Natural killer cell treated with Interleukin-12 subunit alpha and Interleukin-12 subunit beta and Interleukin-15 and Interleukin-18, amount 100 ng/mL, for 72 hours (primary cell): ENCODE measurements at places on chromosomes 16 and 17.
A peak's percentile ranks its signal among the peaks of the same experiment; 100 is the strongest.

DNA sequence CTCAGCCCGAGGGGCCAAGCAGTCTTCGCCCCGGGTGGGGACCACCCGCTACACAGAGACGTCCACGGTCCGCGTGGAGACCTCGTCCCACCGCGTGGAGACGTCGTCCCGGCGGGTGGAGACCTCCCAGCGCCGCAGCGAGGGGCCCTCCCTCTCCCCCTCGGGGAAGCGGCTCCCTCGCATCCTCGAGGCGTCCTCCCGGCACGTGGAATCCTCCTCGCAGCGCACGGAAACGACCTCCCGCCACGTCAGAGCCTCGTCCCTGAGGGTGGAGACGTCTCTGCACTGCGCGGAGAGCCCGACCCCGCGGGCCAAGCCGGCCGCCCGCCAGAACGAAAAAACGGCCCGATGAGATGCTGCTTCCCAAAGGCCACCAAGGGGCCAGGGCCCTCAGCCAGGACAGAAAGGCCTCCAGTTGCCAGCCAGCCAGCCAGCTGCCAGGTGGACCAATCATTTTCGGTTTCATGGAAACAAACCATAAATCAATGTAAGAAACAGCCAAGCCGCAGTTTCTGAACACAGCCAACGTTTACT, 424 bp downstream of the C17orf100 start:
- peaks cover 19% of the 10 kb centered on the region for H3K27me3 ChIP-seq
- DNase-seq: no peak
- peak overlapping the region; percentile 46 for H3K4me3 ChIP-seq
- peaks cover 46% of the 10 kb centered on the region for H3K4me1 ChIP-seq

- no peaks in the 10 kb centered on the region for H3K4me1 ChIP-seq
- peaks cover 4% of the 10 kb centered on the region for H3K27me3 ChIP-seq
- no peak overlapping the region for H3K4me3 ChIP-seq
These were observed 16.3 kb upstream of the ENPP7 start for GRCh38 chr17:79714176-79715097.

GRCh38 chr16:12811441-12812383, 8.0 kb upstream of the CPPED1 start:
- H3K36me3 ChIP-seq: no peaks in the 10 kb centered on the region
- no peak overlapping the region for H3K4me3 ChIP-seq
- no peak overlapping the region for H3K27ac ChIP-seq
- no peaks in the 10 kb centered on the region for H3K4me1 ChIP-seq
- no peak for DNase-seq

GRCh38 chr17:67148352-67148751, 96.6 kb downstream of the HELZ start:
- H3K4me3 ChIP-seq: no peak overlapping the region
- H3K4me1 ChIP-seq: peaks cover 19% of the 10 kb centered on the region
- DNase-seq: no peak
- H3K36me3 ChIP-seq: peaks cover 5% of the 10 kb centered on the region
- no peak overlapping the region for H3K27ac ChIP-seq

DNA sequence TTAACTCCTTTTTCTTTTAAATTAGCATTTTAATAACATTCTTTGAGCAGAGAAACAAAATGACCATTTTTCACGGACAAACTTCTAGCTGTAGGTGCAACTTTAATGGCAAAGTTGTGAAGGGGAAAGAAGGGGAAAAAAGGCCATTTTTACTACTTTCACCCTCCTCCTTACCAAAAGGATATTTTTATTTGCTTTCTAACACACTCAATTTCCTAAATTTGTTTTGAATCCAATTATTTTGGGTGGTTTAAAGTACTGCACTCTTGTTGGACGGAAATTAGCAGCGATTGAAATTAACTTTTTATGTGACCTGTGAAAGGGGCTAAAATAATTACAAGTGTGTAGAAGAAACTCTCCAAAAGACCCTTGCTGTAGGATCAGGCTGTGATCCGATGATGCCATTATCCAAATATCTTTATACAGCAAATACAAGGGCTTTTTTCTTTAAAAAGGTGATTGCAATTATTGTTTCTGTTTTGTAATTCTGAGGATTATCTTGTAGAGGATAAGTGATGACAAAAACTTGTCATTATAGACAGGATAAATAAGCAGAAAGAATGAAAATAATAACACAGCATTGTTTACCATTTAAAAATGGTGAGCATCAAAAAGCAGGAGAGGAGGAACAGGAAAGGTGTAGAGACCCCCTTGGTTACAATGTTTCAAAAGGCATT, 42.4 kb downstream of the SNX11 start:
- no peaks in the 10 kb centered on the region for H3K36me3 ChIP-seq
- H3K27ac ChIP-seq: no peak overlapping the region
- DNase-seq: no peak
- no peak overlapping the region for H3K4me3 ChIP-seq
- no peaks in the 10 kb centered on the region for H3K4me1 ChIP-seq
- H3K27me3 ChIP-seq: no peaks in the 10 kb centered on the region

- H3K36me3 ChIP-seq: peaks cover 5% of the 10 kb centered on the region
- H3K4me3 ChIP-seq: no peak overlapping the region
- peaks cover 16% of the 10 kb centered on the region for H3K4me1 ChIP-seq
These were observed 67.9 kb downstream of the CEP95 start for GRCh38 chr17:64574646-64575045.

DNA sequence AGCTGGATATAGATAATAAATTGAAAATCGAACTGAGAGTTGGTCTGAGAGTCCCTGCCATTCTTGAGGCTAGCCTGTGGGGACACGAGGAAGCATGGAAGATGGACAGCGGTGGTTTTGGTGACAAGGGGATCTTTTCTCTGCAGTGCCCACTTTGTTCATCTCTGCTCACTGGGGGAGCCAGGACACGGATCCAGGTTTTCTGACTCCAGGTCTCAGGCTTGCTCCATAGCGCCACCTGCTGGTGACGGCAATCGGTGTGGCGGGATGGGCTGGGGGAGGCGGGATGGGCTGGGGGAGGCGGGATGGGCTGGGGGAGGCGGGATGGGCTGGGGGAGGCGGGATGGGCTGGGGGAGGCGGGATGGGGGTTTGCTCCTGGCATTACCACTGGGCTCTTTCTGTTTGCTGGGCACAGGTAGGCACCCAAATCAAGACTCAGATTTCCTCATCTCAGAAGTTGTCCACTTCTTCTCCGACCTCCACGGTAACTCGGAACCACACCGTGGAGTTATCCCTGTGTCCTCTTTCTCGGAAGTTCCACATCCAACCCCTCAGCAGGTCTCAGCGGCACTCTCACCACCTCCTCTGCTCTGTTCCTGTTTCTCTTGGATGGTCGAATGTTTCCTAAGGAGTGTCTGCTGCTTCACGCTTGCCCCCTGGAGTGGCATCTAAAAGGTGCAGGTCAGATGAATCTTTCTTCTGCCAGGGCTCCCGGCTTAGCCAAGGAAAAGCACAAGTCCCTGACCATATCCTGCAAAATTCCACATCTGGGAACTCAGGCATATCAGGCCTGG, 142.4 kb downstream of the CYLD start:
- H3K27ac ChIP-seq: no peak overlapping the region
- no peak overlapping the region for H3K4me3 ChIP-seq
- peaks cover 18% of the 10 kb centered on the region for H3K27me3 ChIP-seq
- DNase-seq: no peak
- H3K4me1 ChIP-seq: no peaks in the 10 kb centered on the region
- no peaks in the 10 kb centered on the region for H3K36me3 ChIP-seq
